Suppressor macrophage treated with lipopolysaccharide for 4 hours (primary cell): ENCODE measurements at places on chromosomes 4 and X.

DNA sequence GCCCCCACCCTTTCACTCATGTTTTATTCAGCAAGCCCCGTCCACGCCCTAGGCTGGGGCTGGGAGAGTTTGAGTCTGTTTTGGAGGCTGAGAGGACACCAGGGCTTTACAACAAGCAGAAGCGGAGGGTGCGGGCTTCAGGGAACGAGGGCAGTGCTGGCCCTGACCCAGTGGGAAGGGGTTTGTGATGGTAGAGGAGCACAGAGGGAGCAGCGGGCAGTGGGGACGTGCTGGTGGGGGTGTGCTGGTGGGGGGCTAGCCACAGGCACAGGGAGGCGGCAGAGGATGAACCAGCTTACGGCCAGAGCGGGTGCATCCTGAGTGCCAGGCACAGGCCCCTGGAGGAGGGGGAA lies 26.4 kb downstream of the NSG1 start:
- no peak for DNase-seq

GRCh38 chr4:156981262-156981769 lies 9.7 kb upstream of the PDGFC start:
- DNase-seq = no peak

- DNase-seq = no peak
Measured at GRCh38 chr4:53576676-53577372, 14.5 kb downstream of the LNX1 start.

GRCh38 chr4:163613383-163613782 lies 118.9 kb downstream of the TMA16 start:
- DNase-seq = peak; percentile 95

DNA sequence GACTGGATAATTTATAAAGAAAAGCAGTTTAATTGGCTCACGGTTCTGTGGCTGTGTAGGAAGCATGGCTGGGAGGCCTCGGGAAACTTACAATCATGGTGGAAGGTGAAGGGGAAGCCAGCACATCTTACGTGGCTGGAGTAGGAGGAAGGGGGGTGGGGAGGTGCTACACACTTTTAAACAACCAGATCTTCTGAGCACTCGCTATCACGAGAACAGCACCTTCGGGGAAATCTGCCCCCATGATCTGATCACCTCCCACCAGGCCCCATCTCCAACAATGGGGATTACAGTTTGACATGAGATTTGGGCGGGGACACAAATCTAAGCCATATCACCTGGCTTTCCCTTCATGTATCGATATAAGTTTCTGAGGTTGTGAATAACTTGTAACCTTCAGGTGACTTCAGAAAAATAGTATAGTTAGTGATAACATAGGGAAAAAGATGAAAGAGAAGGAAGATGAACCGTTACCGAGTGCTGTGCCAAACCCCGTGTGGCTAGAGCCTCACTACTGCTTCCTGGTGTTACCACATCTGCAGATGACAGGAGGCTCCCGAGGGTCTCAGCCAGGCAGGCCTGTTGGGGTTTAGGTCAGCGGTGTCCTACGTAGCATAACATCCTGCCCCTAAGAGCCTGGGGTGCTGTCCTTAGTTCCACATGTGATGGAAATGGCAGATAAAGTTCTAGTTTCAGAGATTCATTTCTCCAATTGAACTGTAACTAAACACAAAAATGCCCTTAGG lies 103.5 kb downstream of the TNIP2 start:
- DNase-seq = no peak

DNA sequence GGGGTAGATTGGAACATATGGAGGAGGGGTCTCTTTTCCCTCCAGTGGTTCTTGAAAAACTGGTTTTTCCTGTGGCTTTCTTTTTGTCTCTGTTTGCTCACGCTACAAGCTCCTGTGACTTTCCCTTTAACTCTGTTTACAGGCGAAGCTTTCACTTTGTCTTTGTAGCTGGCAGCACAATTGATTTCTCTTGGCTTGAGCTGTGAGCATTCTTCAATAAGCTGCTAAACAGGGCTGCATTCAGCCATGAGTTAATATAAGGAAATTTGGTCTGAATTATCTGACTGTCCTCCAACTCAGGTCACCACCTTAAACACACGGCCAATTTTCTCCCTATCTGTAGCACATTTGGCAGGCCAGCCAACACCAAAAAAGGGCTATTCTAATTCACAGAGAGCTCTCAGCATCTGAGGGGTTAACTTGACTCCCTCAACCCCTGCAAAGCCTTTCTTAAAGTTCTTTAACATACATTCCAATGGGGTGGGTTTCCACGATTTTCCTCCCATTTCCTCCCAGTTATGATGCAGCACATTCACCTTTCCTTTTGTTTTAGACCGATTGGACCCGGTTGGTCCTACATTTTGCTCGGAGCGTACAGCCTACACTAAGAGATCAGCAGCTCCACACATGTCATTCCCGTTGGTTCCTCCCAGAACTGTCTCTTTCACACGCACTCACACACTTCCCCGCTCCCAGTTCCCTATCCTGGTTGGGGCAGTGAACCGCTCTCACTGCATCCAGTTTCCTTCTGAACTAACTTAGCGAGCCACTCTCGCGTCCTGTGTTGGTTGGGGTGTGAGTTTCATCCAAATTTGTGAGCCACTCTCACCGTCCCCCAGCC lies 45.4 kb downstream of the UGT2A3 start:
- no peak for DNase-seq

DNA sequence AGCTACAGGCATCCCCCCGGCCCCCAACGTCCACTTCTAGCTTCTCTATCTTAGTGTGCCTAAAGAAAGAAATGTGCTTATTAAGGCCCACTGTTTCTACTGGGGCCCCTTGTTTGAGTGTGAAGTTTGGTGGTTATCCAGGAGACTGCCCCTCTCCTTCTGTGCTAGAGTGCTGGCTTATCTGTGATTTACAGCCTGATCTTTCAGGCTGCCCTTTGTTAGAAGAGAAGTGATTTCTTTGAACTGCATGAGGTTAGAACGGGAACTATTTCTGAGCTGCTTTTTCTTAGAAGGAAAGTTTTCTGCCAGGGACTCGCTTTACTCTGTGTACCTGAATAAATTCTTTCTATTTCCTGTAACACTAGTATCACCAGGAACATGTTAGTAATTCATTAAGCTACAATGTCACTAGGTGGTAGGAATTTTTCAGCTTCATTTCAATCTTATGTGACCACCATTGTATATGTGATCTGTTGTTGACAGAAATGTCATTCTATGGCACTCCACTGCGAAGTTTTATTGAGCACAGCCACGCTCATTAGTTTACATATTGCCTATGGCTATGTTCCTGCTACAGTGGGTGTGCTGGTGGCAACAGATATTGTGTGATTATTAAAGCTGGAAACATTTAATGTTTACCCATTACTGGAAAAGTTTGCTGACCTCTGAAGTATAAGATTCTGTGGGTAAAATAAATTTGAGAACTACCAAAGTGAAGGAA lies 193.8 kb upstream of the CXorf51B start:
- no peak for DNase-seq

DNA sequence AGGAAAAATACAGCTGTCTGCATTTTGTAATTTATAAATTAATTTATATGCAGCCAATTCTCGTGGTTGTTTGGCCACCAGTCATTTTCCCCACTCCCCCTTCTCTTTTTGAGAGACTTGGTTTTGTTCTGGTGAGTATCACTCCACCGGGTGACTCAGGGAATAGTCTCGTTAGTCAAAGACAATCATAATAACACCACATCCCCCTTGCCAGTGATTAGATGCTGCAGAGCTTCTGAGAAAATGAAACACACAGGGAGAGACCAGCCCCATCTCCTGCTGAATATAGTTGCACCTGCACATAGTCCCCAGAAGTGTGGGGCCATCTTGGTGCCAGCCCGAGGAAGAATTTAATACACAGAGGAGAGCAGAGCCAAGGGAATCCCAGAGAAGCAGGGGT lies 8.0 kb upstream of the FNIP2 start:
- DNase-seq = no peak

GRCh38 chrX:83829874-83830273 lies 31.1 kb upstream of the CYLC1 start:
- no peak for DNase-seq

DNA sequence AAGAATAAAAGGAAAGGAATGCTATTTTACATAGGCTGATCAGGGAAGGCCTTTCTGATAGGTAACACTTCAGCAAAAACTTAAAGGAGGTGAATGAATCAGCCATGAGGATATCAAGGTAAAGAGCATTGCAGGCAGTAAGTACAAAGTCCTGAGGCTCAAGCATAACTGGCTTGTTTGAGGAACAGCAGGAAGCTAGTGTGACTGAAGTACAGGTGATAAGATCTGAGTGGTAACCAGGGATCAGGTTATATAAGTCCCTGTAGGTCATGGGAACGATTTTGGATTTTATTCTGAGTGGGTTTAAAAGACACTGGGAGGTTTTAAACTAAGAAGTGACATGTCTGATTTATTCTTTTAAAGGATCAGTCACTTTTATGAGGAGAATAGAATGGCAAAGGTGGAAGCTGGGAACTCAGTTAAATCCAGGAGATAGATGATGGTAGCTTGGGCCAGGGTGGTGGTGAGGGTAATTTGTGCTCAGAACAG lies 47.1 kb upstream of the THOC2 start:
- no peak for DNase-seq

DNA sequence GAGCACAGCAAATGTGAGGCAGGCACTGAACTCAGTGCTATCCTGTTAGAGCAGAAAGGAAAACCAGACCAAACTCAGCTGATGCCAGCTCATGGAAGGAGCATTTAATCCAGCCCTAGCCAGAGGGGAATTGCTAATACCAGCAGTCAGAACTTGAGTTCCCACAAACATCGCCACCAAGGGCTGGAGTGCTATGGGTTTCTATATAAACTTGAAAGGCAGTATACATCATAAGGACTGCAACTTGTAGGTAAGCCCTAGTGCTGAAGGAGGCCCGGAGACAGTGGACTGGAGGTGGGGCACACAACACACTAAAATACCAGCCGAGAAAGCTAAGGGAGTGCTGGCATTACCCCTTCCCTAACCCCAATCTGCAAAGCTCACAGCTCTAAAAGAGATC lies 440.2 kb downstream of the PRR32 start:
- no peak for DNase-seq

GRCh38 chrX:13690836-13691235 lies 1.9 kb downstream of the RAB9A start:
- DNase-seq = no peak

GRCh38 chr4:169256101-169256612 lies 14.6 kb downstream of the SH3RF1 start:
- DNase-seq = no peak

GRCh38 chr4:78971326-78971725 lies 32.1 kb upstream of the PAQR3 start:
- no peak for DNase-seq

- no peak for DNase-seq
Measured at GRCh38 chr4:176781739-176782100, 11.0 kb downstream of the VEGFC start.

DNA sequence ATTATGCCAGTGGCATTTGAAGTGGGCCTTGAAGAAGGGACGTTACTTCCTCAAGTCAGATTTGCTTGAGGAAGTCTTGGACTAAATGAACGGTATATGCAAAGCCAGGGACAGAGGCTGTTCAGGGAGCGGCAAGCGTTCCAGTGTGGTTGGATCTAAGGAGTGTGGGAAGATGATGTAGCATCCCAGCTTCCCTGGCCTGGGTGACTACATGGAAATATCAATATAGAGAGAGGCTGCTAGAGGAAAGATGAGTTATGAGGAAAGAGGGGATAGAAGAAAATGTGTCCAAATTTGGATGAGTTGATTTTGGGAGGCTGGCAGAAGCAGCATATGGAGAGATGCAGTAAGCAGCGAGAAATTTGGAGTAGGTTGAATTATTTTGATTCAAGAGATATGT lies 432.5 kb upstream of the TENM3 start:
- no peak for DNase-seq

DNA sequence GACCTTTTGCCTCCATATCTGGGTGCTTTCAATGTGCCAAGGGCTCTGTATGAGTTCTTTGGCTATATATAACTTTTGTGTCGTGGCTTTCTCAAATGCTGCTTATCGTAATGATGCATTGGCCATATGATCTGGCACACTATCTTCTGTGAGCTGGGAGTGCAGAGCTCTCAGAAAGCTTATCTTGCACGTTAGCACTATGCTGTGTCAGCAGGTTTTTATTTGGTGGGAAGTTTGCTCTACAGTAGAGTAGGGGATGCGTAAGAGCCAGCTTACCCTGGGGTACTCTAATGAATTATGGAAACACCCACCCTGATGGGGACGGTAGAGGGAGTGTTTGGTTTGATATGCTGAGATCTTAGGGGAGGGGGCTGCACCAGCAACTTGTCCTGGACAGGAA lies 119.6 kb downstream of the FAAH2 start:
- DNase-seq = no peak

DNA sequence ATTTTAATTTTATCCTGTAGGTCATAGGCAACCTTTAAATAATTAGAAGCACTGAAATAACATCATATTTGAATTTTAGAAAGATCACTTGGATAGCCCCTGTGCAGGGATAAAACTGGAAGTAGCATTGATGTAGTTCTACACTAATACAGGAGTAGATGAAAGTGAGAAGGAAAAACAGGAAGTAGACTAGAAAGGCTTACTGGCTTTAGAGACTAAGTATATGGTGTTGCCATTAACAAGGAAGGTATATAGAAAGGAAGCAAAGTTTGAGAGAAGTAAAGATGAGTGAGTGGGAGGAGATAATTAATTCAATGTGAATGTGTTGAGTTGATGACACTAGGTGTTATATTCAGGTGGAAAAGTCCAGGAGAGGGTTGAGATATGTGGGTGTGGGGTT lies 73.1 kb upstream of the EPGN start:
- DNase-seq = peak; percentile 28

GRCh38 chrX:100609591-100609990 lies 24.9 kb downstream of the TNMD start:
- no peak for DNase-seq

GRCh38 chrX:93420090-93420489 lies 253.3 kb downstream of the NAP1L3 start:
- no peak for DNase-seq

- no peak for DNase-seq
Measured at GRCh38 chr4:41006141-41006540, 208.2 kb downstream of the APBB2 start.

DNA sequence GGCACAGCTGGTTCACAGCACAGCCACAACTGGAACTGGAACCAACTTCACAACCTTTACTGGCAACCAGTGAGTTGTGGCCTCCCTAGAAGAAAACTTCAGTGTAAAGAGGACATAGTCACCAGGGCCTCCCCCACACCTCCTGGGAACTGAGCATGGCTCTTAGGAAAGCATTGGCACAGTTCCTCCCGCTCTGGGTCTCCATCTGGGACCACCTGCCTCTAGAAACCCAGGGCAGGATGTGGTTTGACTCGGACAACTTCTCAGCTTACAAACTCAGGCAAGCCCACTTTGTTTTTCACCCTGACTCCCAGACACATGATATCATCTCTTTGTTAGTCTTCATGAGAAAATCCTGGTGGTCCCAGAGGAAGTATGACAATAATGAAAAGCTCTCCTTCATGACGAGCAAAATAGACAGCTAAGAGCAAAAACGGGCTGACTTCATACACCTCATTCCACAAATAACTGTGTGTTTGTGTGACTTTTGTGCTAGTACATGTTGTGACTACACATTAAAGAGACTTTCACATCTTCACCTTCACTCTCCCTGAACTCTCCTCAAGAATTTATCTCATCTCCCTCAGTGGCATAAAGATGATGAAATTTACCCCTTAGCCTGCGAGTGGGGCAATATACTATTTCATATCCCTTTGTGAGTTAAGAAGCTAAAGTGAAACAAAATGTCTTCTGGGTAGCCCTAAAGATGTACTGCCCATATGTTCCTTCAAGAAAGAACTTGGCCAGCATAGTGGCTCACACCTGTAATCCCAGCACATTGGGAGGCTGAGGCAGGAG lies 75.4 kb downstream of the SH3KBP1 start:
- DNase-seq = peak; percentile 42

- no peak for DNase-seq
Measured at GRCh38 chr4:47526281-47526680, 41.2 kb downstream of the ATP10D start.
